ENCODE measurements at places on chromosomes 1 and 21.

DNA sequence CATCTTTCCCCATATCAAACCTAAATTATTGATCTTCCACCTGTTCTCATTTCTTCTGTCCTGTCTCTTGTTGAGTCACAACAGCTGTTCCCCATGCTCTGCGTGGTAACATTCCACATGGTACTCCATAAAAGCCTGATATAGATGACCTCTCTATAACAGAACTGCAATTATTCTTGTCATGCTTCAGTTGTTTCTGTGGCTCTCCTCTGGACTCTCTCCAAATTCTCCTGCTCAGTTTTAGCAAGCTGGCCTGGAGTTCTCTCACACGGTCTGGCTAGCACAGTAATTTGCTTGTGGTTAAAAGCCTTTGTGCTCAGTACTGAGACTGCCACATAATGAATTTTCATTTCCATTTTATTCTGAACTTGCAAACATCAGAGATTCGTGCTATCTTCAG lies 10.6 kb upstream of the LRRC39 start:
- no peak overlapping the region for H3K27ac ChIP-seq
- no peaks in the 10 kb centered on the region for H3K4me1 ChIP-seq
- no peak overlapping the region for H3K4me3 ChIP-seq
- no peaks in the 10 kb centered on the region for H3K36me3 ChIP-seq

GRCh38 chr21:33028287-33028670 lies 2.5 kb downstream of the OLIG2 start:
- H3K4me3 ChIP-seq: no peak overlapping the region
- no peaks in the 10 kb centered on the region for H3K36me3 ChIP-seq
- H3K4me1 ChIP-seq: peaks cover 59% of the 10 kb centered on the region
- no peak for DNase-seq

- H3K27ac ChIP-seq: no peak overlapping the region
- H3K27me3 ChIP-seq: no peaks in the 10 kb centered on the region
- no peaks in the 10 kb centered on the region for H3K4me1 ChIP-seq
- no peak for DNase-seq
These were observed 57.1 kb upstream of the COX20 start for GRCh38 chr1:244778344-244778743.

DNA sequence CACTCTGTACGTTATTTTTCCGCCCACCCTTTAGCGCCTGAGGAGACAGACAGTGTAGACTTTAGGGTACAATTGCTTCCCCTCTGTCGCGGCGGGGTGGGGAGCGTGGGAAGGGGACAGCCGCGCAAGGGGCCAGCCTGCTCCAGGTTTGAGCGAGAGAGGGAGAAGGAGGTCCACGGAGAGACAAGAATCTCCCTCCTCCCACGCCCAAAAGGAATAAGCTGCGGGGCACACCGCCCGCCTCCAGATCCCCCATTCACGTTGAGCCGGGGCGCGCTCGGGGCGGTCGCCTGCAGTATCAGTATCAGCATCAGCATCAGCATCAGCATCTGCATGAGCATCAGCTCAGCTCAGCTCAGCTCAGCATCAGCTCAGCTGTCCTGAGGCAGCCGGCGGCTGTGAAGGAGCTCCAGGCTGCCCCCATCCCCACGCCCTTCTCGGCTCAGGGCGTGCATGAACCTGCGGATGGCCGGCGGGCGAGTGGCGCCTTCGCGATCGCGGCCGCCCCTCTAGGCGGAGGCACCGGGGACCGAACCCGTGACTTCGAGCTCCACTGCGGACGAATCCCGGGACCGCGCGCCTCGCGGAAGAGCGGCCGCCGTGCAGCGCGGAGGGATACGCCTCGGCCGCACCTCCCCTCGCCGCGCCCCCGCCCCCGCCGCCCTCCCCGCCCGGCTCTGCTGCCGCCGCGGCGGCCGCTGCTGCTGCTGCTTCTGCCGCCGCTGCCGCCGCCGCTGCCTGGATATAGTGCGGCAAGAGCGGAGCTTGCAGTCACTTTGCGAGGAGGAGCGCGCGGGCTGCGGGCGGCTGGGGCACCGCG lies at the start of gene NCAM2:
NCAM2 (plus strand) TSS at position 774 of the 820 bp plus-strand sequence.
- H3K4me1 ChIP-seq: peaks cover 2% of the 10 kb centered on the region
- peaks cover 8% of the 10 kb centered on the region for H3K27me3 ChIP-seq
- DNase-seq: peak; percentile 45

Measured in effector memory CD4-positive, alpha-beta T cell (primary cell).